GM10248 (cell line): ENCODE measurements at places on chromosomes 13 and 19.

GRCh38 chr13:74922963-74923362, 559.0 kb downstream of the TBC1D4 start:
- no peak for DNase-seq

DNA sequence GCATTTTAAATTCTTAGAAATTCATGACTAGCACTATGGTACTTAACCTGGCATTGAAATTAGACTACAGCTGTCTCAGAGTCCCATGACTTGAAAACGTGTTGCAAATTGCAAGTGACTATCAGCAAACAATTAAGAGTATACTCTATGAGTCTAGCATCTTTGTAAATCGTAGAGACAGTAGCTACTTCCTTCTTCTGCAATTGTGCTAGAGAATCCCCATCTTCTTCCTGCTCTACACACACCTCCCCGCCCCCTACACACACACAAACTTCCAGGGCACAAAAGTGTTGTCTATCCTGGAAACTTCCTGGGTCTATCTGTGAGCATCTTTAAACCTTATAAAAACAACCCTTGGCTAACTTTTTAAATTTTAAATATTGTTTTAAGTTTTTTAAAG, 35.2 kb upstream of the MIR17HG start:
- no peak for DNase-seq

- DNase-seq = no peak
These were observed 164.6 kb downstream of the KLF5 start for GRCh38 chr13:73223372-73223781.

DNA sequence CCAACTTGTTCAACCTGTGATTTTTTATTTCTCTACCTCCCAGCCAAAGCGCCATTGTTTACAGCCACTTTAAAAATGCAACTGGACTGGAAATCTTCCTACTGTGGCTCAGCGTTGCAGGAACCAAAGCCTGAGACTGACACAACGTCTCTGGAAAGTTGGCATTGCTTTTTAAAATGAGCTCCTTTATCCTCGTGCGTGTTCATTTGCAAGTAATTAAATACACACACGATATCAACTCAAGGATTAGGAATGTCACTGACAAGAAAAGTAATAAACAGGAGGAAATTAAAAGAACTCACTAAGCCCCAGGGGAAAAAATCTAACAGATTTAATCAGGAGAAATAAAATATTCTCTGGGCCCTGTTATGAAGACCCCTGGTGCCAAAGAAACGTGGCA, 184.6 kb upstream of the IRS2 start:
- no peak for DNase-seq

- no peak for DNase-seq
These were observed 75.4 kb upstream of the ZNF30 start for GRCh38 chr19:34851277-34851804.

DNA sequence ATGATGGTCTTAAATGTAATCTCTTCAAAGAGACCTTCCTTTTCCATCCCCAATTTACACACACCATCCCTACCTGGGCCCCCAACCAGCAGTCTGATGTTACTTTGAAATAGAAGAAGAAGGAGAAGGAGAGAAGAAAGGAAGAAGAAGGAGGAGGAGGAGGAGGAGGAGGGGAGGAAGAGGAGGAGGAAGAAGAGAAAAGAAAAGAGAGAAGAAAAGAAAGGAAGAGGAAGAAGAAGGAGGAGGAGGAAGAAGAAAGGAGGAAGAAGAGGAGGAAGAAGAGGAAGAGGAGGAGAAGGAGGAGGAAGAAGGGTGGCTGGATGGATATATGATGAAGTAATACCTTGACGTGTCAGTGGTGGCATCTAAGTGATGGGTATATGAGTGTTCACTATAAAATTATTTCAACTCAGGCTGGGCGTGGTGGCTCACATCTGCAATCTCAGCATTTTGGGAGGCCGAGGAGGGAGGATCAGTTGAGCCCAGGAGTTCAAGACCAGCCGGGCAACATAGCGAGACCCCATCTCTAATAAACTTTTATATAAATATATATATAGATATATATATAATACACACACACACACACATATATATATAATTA, 3.7 kb upstream of the LRFN1 start:
- DNase-seq = no peak

- no peak for DNase-seq
These were observed 109.8 kb downstream of the CACNA1A start for GRCh38 chr19:13396250-13397080.

- DNase-seq = no peak
These were observed 184.2 kb downstream of the ZNF486 start for GRCh38 chr19:20351244-20351643.

DNA sequence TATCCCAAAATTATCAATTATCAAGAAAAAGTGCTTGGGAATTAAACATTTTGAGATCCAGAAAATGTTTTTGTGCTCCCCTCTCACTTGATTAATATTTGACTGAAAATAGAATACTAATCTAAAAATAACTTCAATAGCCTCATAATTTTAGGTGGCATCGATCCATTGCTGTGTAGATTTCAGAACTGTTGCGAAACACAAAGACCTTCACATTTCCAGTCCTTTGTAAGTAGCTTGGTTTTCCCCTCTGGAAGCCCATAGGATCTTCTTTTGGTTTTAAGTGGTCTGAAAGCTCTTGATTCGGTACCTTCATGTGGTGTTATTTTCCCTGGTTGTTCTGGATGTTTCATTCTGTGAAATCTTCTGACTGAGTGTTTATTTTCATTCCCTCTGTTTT, 176.5 kb downstream of the NUFIP1 start:
- DNase-seq = no peak

DNA sequence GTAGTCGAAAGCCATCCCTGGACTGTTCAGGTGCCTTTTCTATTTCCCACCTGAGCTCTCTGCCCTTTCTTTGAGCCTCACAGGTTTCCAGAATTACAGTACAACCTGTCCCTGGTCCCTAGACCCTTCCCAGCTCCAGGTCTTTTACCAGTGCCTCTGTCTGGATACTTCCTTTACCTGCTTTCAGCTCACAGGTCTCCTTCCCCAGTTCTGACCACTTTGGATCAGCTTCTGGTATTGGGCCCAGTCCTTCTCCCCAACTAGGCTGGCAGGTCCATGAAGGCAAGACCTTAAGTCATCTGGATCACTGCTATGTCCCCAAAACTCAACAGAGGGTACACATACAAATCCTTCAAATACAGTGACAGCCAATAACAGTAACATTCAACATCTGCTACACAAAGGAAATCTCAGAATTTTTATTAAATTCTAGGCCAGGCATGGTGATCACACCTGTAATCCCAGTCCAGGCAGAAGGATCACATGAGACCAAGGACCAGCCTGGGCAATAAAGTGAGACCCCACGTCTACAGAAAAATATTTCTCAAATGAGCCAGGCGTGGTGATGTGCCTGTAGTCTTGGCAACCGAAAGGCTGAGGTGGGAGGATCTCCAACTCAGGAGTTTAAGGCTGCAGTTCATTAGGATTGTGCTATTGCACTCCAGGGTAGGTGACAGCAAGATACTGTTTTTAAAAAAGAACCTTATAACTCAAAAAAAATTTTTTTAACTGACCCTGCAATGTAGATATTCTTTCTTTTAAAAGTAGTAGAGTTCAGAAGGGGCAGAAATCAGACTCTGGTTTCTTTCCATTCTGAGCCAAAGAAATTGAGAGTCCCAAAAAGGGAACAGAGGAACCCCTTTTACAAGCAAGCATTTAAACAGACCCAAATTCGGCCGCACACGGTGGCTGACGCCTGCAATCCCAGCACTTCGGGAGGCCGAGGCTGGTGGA, 1.3 kb downstream of the RPS16 start:
- no peak for DNase-seq

GRCh38 chr19:5593343-5594255, 25.8 kb upstream of the TINCR start:
- no peak for DNase-seq

DNA sequence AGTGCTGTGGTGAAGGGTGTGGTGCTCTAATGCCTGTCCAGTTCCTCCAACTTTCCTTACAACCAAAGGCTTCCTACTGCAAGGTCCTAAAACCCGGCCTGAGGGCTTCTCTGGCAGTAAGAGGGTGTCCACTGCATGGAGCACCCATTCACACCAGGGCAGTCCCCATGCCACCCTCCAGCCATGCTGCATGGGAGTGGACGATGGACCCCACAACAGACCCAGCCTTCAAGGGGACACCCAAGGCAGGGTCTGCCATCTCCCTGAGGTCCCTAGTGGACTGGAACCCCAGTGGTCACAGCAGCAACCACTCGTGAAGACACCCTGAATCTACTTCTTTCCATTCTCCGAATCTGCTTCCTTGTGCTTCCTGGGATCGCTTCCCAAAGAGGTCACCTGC, 117.6 kb upstream of the SOX1 start:
- DNase-seq = no peak

DNA sequence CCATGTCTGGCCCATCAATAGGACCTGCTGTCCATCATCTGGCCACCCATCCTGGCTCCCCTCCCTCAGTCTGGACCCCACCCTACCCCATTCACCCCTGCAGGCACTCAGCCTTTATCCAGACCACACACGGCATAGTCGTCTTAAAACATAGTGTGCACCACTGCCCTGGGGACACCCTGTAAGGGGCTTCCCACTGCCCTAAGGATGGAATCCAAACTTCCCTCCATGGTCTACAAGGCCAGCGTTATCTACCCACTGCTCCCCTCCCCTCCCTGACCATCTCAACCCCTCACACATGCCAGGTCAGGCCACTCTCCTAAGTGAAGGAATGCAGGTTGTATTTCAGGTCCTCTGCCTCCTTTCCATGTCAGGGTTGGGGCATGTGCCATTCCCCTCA, 352.7 kb upstream of the ZNF507 start:
- DNase-seq = no peak

DNA sequence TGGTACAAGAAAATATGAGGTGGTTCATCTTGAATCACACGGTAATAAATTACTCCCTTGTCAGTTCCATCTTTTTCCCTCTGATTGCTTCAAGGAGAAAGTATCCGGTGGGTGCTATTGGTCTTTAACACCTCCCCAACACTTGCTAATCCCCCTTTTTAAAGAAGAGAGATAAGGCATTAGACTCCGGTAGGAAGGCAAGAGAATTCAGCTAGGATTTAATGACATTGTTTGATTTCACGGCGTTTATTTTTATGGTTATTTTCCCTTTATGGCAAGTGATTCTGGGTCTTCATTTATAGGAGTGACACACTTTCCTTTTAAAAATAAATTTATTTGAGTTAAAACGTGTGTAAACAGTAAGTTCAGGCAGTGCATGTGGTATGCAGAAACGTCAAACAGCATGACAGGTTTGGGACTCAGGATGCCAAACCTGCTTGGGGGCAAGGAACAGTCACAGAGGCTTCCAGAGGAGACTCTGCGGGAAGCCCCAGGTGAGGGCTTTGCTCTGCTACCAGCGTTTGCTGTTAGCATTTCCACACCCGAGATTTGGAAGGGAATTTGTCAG, 36.5 kb downstream of the TSHZ3 start:
- DNase-seq = no peak

DNA sequence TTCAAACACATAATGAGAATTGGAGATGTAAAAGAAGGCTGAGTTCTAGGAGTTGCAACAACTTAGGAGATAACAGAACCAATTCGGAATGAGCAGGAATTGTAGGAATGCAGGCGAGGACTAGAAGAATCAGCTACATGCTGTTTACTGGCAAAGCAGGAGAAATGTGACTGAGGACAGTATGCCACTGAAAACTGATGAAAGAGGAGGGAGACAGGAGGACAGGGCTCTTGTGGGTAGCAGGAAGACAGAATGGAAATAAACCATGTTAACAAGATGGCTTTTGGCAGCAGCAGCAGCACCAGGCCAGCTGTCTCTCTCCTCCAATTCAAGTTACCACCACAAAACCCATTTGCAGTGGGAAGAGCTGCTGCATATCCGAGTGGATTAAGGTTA, 91.0 kb upstream of the SLC15A1 start:
- no peak for DNase-seq

DNA sequence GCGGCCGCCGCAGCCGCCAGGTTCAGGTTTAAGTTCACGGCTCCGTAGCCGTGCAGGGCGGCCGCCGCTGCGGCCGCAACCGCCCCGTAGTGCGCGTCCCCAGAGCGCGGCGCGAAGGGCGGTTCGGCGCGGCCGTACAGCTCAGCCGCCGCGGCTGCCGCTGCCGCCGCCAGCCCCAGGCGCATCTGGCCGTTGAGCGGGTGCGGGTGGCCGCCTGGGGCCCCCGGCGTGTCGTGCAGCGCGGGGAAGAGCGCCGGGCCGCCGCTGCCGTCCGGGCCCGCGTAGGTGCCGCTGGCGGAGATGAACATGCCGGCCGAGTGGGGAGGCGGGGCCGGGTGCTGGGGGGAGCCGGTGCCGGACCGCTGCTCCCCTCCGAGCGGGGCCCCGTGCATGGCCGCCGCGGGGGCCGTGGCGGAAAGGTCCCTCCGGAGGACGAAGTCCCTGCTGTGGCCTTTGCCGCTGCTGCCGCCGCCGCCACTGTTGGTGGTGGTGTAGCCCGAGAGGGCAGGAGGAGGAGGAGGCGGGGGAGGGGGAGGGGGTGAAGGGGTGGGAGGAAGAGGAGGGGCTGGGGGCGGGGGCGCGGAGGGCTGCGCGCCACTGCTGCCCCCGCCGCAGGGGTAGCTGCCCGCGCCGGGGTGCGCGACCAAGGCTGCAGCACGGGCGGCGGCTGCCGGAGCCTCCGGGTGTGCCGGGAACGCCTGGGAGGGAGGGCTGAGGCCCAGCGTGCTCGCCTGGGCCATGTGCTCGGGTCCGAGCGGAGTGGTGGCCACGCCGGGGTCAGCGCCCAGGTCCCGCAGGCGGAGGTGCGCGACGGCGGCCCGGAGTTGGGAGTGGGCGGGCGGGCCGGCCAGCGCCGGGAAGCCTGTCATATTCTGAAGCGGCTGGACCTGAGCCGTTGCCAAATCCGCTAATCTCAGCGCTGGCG, 654 bp downstream of the ZIC5 start:
- DNase-seq = no peak

- no peak for DNase-seq
These were observed 16.7 kb downstream of the TICAM1 start for GRCh38 chr19:4814625-4815425.

DNA sequence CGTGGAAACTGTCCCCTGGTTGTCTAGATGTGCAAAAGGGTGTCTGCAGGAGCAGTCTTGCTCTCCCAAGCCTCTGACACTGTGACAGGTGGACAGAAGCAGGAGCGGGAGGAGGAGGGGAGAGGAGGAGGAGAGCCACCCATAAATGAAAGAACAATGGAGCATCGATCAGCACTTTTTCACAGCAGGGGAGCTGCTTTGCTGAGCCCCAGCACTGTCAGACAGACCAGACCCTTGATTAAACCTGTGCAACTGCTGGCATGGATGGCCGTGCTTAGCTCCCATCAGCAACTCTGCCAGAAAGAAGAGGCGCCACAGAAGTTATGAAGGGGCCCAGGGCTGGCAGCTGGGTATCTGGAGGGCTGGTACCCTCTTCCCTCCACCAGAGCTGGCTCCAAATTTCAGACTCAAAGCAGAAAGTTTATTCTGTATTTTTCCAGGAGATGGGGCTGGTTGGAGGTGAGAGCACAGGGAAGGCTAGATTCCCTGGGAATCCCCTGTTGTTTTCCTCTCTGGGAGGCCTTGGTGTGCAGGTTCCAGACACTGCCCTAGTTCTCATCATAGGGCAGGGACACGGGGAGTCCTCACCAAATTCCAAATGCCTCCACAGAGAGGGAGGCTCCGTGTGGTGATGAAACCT, 1192.2 kb downstream of the UQCRFS1 start:
- no peak for DNase-seq

- no peak for DNase-seq
These were observed 192.2 kb upstream of the KL start for GRCh38 chr13:32824061-32824460.

- no peak for DNase-seq
These were observed 36.1 kb upstream of the PEPD start for GRCh38 chr19:33557720-33558119.
